Karpas-422 (cell line): ENCODE measurements at places on chromosomes 1 and 21.

DNA sequence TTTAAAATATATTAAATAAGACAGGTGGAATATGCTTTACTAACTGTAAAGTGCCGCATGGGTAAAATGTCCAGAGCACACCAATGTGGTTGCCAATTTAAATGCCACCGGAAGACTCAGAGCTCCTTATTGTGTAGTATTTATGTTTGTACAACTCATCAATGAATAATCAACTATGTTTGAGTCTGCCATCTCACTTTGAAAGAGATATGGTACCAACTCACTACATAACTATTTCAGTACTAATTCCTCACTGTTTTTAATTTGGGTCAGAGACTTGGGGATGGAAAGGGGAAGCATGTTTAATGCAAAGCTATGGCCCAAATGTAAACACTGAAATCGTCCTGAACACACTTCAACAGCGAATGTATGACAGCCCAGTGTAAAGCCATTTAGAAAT lies 144.8 kb downstream of the NR5A2 start:
- no peak for DNase-seq

GRCh38 chr1:205948039-205948438 lies 4.8 kb upstream of the SLC26A9 start:
- DNase-seq = peak; percentile 43

- DNase-seq = no peak
Measured at GRCh38 chr1:1003618-1004419, 3.9 kb upstream of the HES4 start.

DNA sequence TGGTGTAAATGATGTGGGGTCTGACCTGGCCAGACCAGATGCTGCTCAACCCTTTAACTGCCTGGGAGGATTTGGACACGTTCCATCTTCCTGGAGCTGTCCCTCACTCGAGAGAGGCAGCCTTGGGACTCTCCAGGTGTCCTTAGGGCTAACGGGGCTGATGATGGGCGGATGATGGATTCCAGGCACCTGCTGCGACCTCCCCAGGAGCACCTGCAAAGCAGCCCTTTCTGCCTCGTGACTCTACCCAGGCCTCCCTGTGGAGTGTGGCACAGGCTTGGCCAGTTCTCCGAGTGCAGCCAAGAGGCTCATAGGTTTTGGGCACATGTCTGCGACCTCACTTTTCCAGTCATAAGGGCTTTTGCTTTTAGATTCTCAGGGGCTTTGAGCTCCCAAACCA lies 12.3 kb upstream of the TRIM17 start:
- DNase-seq = no peak

DNA sequence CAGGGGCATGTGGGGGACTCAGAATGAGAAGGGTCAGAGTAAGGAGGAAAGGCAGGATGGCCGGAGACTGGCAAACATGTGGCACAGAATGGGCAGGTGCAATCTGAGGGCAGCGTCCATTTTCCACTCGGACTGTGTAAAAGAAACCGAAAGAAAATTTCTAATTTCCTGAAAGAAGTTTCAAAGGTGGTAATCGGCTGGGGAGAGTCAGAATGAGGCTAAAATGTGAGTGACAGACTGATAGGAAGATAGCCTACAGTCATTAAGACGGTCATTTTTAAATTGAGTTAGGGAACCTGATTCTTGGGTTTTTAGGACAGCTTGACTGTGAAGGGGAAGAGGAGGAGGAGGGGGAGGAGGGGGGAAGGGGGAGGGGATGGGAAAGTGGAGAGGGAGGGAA lies 23.6 kb downstream of the COA6 start:
- no peak for DNase-seq

- DNase-seq = no peak
Measured at GRCh38 chr1:145545055-145545454, 62.7 kb upstream of the GPR89A start.
